ENCODE measurements at places on chromosomes 5 and 9. TPM values are rescaled to one million over a fixed set of nuclear protein-coding genes. Genes with fewer than 3 reads are reported as not detected.

The CCNG1 gene
- total RNA-seq: 250 TPM

The SPINK6 gene
- not detected for total RNA-seq

The ENTPD8 gene
- 2.7 TPM for total RNA-seq

The GPRIN1 gene
- 5.9 TPM for total RNA-seq

The DOCK2 gene
- not detected for total RNA-seq

The PCDHB13 gene
- 7.4 TPM for total RNA-seq

The TRIP13 gene
- 11.9 TPM for total RNA-seq

The NXNL2 gene
- total RNA-seq: 0.31 TPM

The RASGEF1C gene
- 0.51 TPM for total RNA-seq

The RANBP17 gene
- 32.8 TPM for total RNA-seq

The LCN9 gene
- total RNA-seq: 0.57 TPM

The AFF4 gene
- total RNA-seq: 91.8 TPM

The LPCAT1 gene
- total RNA-seq: 76.4 TPM

The LAMC3 gene
- total RNA-seq: 0.12 TPM

The DEPDC1B gene
- 38.5 TPM for total RNA-seq

The CDC20B gene
- total RNA-seq: not detected

All from progenitor cell of endocrine pancreas (in vitro differentiated cells).